Central memory CD8-positive, alpha-beta T cell (primary cell): ENCODE measurements at places on chromosomes 5 and 9.

DNA sequence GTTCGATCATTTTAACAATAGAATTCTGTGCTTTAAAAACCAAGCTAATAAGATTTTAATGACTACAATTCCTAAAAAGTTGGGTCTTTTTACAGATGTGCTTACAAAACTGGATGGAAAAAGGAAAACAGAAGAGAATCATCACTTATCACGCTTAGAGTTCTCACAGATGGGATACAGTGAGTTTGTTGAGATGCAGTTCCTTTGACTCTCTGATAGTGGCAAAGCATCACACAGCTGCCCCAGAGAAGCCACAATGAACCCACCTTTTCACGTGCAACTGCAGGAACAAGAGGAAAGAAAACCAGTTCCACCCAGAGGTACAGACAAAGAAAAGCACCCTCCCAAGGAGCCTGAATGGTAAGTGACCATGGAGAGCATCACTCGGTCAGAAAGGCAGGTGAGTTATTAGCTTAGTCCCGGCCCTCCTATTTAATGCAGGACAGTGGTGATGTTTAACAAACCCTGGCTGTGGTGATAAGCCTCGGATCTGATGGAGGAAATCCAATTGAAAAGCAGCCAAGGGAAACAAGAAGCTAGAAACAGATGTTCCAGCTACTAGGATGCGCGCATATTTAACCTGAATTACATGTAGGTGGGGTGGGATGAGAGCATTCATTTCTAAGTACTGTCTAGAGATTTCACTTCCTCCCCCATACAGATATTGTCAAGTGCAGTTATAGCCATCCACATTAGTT is 167.7 kb downstream of the TARS1 start:
- no peak for DNase-seq

- DNase-seq: no peak
Observed at GRCh38 chr5:83715236-83716065, 5.2 kb downstream of the HAPLN1 start.

- DNase-seq: no peak
Observed at GRCh38 chr5:14036947-14037346, 92.5 kb upstream of the DNAH5 start.

- no peak for DNase-seq
Observed at GRCh38 chr5:167720676-167721260, 570.7 kb upstream of the WWC1 start.

- no peak for DNase-seq
Observed at GRCh38 chr9:96441798-96442445, 8.0 kb upstream of the HABP4 start.

- no peak for DNase-seq
Observed at GRCh38 chr9:128409978-128410377, 10.7 kb upstream of the CERCAM start.

DNA sequence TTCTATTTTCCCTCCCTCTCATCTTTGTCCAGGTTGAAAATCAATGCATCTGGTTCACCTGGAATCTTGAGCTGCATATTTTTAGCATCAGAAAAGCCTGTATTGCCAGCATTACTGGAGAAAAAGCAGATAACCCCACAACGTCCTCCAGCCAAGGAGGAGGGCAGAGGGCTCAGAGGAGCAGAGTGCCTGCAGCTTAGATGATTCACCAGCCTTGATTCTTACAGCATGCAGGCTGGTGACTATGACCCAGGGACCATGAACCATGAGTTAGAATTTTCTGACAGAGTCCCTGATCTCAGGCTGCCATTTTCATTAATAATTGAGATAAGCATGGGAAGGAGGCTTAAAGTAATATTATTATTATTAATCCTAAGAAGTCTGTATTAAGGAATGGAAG is 278.2 kb downstream of the BRINP1 start:
- no peak for DNase-seq

GRCh38 chr5:173025651-173026050 is 30.5 kb upstream of the CREBRF start:
- DNase-seq: no peak

GRCh38 chr9:110521206-110521605 is 58.3 kb downstream of the SVEP1 start:
- DNase-seq: no peak

DNA sequence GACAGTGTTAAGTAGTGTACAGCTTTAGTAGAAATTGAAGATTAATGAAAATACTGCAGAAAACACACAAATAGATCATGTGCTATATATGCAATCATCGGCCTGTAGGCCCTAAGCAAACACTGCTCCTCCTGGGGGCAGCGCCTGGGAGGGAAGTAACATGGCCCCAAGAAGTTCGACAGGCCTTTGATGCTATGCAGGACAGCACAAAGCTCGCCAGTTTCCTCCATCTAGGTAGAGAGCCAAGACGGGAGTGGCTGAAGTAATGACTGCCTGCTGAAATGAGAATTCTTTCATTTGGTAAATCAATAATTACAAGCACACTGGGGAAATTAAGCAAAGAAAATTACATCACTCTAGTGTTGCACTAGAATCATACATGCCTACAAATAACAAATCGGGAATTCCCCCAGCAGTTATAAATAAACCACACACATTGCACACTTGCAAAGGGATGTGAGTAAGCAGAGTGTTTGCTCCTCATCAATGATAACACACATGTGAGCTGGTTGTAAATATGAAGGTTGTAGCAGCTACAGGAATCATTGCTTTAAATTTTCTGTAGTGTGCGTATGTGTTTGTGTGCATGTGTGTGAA is 219.9 kb upstream of the NFIL3 start:
- no peak for DNase-seq

DNA sequence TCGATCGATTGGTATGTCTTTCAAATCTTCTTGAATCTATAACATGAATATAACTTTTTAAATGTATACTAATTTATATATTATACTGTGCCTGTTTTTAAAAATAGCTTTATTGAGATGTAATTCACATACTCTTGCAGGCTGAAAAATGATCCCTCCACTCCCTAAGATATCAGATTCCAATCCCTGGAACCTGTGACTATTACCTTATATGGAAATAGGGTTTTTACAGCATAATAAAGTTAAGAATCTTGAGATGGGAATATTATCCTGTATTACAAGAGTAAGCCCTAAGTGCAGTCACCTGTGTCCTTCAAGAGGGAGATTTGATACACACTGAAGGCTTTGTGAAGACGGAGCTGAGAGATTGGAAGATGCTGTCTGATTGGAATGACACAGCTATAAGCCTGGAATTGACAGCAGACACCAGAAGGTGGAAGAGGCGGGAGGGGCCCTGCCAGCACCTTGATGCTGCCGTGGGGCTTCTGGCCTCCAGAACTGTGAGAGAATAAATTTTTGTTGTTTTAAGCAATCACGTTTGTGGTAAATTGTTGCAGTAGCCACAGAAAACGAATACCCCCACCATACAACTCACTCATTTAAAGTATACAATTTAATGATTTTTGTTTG is 161.3 kb downstream of the RMI1 start:
- no peak for DNase-seq

DNA sequence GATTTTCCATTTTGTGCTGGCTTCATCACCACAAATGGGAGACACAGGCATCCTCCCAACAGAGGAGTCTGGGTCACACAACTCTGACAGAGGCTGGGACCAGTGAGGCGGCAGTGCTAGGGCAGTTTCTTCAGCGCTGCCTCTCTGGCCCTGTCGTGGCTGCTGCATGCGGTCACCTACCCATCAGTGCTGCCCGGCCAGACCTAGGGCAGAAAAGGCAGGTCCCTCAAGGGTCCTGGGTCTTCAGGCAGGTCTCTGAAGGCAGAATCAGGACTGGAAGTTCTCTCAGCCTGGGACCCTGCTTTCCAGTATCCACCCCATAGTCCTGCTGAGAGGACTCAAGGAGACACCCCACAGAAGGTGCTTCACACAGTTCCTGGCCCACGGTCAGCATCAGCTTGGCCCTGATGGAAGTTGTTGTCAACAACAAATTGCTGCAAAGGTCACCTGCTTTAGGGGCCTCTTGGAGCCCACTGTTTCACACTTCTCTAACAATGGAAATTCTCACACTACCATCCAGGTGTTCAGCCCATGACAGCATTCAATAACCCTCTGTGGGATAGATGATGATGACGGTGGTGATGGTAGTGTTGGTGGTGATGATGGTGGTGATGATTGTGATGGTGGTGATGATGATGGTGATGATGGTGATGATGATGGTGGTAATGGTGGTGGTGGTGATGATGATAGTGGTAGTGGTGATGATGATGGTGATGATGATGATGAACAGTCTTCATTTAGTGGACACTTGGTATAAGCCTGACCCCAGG is 146.4 kb upstream of the PPP1R26 start:
- DNase-seq: no peak

- DNase-seq: no peak
Observed at GRCh38 chr5:137051161-137051560, 448.0 kb downstream of the SPOCK1 start.

GRCh38 chr9:113341712-113342410 is 1.8 kb upstream of the WDR31 start:
- DNase-seq: no peak

GRCh38 chr9:123925819-123926218 is 4.1 kb downstream of the DENND1A start:
- DNase-seq: no peak

DNA sequence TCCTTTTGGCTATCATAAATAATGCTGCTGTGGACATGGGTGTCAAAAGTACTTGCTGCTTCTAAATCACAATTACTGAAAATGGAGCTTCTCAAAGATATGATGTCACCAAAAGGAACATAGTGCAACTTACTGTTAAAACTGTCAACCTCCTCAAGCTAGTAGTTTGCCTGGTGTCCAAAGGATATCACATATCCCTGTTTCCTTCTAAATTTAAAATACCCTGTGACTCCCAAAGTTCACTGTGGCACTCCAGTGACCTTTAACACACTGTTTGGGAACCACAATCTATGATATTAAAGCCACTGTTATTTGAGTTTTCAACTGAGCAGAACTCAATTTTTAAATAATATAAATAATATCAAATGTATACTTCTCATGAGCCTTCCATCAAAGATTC is 18.2 kb downstream of the GLIS3 start:
- no peak for DNase-seq

GRCh38 chr5:40585537-40586267 is 94.0 kb upstream of the PTGER4 start:
- DNase-seq: no peak

DNA sequence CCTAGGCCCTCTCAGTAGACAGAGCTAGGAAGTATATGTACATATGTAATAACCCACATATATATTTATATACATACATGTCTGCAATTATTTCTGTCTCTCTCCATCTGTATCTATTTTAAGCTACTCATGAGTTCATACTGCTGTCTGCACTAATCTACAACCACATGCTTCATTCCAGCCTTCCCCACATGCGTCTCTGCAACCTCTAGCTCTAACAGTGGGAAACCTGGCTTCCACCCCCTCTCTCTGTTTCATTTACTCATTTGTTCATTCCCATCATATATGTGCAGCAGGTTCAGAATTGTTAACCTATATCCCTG is 23.3 kb downstream of the DCANP1 start:
- DNase-seq: no peak

GRCh38 chr9:21267485-21268346 is 27.9 kb upstream of the IFNA14 start:
- no peak for DNase-seq

DNA sequence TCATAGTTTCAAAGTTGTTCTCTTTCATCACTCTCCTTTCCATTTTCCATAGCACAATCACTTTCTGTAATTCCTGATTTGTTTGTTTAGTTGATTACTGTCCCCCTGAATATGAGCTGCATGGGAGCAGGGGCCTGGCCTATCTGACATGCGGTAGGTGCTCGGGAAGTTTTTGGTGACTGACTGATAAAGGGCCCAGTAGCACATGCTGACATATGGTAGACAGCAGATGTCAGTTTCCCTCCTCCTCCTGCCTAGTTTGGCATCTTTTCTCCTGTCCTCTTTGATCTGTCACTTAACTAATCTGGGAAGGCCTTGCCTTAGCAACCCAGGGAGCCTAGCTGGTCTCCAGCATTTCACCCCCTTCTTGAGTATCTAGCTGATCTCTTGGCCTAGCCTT is 14.4 kb downstream of the GALNT12 start:
- no peak for DNase-seq

DNA sequence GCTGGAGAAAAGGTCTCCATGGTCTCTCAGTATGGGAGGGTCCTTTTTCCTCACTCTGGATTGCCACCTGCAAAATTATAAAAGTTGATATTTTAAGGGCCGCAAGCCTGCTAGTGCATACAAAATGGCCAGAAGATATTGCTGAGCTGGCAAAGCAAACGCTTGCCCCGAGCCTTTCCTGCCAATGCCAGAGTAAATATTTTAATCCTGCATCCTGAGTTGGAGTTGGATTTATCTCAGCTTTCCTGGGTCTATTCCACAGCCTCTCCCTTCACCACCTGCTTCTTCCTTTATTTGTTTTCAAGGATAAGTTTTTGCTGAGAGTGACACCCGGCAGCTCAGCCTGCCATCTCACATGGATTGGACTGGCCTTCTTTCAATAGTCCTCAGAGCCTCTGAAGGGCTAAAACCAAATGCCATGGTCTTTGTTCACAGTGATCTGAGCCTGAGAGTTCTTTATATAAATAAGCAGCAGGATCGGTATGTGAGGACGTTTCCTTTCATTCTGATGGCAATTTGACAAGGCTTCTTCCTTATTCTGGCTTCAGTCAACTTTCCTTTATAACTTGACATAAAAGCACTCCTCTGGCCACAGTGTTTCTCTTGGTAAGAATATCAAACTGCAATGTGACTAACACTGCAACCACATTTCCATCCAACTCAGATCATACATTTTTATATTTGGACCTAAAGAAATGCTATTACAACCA is 170.1 kb downstream of the ADAMTS12 start:
- DNase-seq: no peak

DNA sequence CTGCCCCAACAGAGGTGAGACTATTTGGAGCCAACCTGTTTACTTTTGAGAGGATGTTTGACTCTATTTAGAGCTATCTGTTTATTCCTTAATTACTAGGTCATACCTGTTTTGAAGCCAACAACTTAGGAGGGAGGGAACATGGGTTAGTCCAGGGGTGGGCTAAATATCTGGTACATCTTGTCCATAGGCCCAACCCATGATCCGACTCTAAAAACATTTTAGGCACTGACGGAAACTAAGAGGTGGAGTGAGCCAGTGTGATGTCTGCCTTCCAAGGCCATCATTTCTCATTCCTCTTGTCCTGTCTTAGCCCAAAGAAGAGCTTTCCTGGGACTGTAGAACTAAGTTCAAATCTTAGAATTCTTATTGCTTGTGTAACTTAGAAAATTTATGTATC is 8.4 kb downstream of the SPINK5 start:
- no peak for DNase-seq

GRCh38 chr9:14633148-14633547 is 60.1 kb downstream of the ZDHHC21 start:
- DNase-seq: no peak
